ENCODE measurements at places on chromosomes 2 and 18. TPM values are rescaled to one million over a fixed set of nuclear protein-coding genes. Genes with fewer than 3 reads are reported as not detected.

CROCC2 gene
- total RNA-seq = 3.4 TPM

- no peak for DNase-seq
Observed at GRCh38 chr2:42957861-42958301, 165.5 kb upstream of the HAAO start.

GRCh38 chr18:62741584-62741983 lies 26.2 kb downstream of the PHLPP1 start:
- no peak for DNase-seq

GRCh38 chr2:138596403-138596802 lies 94.8 kb downstream of the SPOPL start:
- DNase-seq = no peak

DNA sequence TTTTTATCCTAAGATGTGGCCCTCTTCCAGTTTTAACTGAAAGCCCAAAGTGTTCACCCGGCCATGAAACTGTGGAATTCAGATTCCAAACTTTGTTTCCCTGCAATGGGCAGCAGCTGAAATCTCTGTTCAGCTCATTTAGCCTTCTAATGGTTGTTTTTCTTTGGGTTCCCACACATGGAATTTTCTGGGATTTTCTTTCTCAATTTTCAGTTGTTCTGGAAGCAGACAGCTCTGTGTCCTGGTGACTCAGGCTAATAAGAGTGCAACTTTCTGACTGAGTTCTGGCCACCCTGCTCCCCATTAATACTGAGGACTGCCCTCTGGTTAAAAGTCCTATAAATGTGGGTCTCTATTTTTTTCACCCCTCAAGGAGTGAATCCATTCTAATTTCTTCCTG lies 78.5 kb downstream of the PMS1 start:
- no peak for DNase-seq

DNA sequence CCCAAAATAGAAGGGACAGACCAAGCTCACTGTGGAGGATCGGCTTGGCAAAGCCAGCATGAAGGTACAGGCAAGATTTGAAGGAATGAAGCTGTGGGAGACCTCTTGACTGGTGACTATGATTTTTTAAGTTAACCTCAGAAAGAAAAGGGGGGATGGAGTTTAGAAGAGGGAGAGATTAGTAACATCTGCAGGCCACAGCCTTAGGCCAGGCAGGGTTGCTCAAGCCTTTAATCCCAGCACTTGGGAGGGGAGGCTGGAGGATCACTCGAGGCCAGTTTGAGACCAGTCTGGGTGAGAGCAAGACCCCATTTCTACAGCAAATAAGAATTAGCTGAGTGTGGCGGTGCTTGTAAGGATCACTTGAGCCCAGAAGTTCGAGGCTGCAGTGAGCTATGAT lies 46.6 kb downstream of the ZNF532 start:
- no peak for DNase-seq

GRCh38 chr18:34707670-34708069 lies 2.4 kb upstream of the DTNA start:
- DNase-seq = no peak

- peak; percentile 84 for DNase-seq
Observed at GRCh38 chr2:43129676-43130547, 96.5 kb downstream of the ZFP36L2 start.

DNA sequence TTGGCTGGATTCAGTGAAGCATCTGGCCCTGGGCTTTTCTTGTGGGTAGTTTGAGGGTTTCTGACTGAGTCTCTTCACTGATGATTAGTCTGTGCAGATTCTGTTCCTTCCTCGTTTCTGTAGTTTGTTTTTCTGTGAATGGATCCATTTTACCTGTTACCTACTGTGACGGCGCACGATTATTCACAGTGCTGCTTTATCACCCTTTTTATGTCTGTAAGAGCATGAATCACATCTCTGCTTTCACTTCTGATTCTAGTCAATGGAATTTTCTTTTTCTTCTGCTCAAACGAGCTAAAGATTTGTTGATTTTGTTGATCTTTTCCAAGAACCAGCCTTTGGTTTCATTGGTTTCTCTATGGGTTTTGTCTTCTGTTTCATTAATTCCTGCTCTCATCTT lies 60.8 kb downstream of the SLC66A2 start:
- no peak for DNase-seq

DNA sequence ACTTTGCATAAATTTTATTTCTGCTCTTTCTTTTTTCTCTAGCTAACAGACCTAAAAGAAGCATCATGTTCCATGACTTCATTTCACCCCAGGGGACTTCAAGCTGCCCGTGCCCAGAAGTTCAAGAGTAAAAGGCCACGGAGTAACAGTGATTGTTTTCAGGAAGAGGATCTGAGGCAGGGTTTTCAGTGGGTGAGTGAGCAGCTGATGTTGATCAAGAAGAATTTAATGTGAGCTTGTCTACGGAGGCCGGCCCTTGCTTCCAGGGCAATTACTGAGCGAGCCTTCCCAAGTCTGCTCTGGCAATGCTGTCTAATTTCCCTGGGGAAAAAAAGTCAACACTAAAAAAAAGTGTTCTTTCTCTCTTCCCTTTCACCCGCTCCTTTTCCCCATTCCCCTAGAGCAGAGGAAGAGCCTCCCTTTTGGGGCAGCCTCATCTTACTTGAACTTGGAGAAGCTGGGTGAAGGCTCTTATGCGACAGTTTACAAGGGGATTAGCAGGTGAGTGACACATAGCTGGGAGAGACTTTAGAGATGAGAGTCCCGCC lies 1.2 kb downstream of the CDK15 start:
- DNase-seq = no peak

DNA sequence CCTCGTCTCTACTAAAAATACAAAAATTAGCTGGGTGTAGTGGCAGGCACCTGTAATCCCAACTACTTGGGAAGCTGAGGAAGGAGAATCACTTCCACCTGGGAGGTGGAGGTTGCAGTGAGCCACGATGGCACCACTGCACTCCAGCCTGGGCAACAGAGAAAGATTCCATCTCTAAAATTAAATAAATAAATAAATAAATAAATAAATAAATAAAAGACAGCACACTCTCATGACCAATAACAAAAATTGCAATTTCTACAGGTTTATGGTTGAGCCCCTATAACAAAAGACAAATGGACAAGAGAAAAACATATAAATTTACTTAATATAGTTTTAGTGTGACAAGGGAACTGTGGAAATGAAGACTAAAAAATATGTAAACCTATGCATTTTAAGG lies 384.1 kb downstream of the CDH19 start:
- no peak for DNase-seq

DNA sequence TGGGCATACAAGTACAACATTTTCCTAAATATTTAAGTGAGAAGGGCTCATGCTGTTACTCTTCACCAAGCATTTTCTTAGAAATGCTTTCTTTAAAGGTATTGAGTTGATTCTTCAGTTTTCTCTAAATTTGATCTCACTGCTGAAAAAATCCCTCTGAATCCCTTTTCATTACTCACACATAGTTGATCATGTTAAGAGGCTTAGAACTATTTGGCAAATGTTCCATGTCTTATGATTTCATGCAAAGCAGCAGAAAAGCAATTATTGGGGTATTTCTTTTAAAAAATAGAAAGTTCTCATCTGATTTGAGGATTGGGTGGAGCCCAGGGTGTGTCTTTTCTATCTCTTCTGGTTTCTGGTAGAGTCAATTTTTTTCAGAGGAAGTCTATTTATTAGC lies 1079.8 kb upstream of the ZEB2 start:
- no peak for DNase-seq

DNA sequence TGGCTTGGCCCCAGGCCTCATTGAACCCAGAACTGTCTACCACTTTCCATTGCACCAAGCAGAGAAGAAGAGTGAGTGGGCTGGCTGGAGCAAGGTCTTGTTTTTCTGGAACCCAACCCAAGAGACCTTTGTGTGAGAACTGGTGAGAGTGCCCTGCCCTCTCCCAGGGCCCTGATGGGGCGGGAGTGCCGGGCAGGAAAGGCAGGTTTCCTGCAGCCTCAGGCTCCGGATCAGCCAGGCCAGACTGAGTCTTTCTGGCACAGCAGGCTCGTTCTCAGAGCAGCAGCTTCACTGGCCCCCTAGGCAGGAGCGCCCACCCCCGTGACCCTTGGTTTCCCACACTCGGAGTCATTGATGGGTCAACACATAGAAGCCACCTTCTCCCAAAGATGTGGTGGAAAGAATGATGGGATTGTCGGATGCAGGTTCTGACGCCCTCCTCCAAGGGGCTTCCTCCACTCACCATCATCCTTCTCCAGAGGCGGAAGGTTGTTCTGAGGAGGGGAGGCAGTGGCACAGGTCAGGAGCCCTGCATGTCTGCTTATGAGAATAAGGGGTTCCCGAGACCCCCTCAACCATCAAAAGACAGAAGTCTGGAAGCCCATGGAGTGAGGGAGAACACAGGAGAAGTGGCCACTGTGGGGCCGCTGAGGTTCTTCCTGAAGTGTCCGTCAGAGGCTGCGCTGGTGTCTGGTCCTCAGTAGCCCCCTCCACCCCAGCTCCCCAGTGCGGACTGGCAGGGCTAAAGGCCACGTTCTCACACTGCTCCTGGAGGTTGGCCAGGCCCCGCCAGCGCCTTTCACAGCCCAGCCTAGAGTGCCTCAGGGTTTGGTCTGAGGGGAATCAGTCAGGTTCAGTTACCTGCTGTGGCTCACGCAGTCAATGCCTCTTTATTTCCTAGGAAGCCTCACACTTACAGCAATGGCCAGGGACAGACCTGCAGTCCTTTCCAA lies 62.8 kb upstream of the LAPTM4A start:
- DNase-seq = no peak

- no peak for DNase-seq
Observed at GRCh38 chr2:131584380-131584779, 56.7 kb downstream of the CCDC74A start.

DNA sequence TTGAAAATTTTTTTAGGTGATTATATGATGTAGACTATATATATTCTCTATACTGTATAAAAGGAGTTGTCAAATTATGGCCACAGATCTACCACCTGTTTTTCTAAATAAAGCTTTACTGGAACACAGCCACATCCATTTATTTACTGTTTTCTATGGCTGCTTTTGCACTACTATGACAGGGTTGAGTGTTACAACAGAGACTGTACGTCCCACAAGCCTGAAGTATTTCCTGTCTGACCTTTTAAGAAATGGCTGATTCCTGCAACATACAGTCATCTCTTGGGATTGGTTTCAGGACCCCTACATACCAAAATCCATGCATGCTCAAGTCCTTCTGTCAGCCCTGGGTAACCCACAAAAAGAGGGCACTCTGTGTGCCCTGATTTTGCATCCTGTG lies 508.3 kb downstream of the TSN start:
- no peak for DNase-seq

DNA sequence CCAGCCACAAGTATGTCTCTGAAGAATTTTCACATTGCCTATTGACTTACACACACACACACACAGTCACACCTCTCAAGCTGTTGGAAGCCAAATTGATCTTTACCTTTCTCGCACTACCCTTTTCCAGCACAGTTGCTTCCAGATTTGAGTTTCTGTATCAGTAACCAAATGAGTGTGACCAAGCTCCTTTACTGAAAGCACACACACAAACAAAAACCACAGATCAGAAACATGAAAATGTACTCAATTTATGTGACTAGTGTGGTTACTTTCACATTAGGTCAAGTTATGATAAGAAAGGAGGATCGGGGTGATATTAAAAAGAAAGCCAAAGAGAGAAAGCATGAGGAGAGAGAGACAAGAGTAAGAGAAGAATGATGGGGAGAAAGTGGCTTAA lies 993.9 kb upstream of the POU3F3 start:
- DNase-seq = no peak
